ENCODE measurements at places on chromosomes 12 and 14. TPM values are rescaled to one million over a fixed set of nuclear protein-coding genes. Genes with fewer than 3 reads are reported as not detected.

Gene TAS2R31
- 3.3 TPM for total RNA-seq

Gene SERPINA9
- not detected for total RNA-seq

DNA sequence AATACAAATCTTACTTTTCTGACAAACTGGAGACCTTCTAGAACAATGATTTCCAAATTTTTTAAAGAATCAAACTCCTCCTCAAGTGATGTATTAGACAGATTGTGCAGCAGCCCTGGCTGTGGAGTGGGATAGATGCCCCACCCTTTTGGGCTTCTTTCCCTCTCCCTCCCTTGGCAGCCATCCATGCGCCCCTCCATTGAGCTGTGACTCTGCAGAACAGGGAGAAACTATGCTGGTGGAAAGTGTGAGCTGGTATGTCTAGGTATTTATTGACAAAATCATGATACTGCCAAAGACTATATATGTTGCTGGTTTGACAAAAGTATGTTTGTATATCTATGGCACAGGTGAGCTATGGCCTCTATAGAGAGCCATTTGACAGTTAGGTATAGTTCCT is 138.5 kb downstream of the KTN1 start:
- no peak for DNase-seq

- DNase-seq, result no peak
Observed at GRCh38 chr12:24252602-24253001, 303.1 kb upstream of the SOX5 start.
